Activated naive CD8-positive, alpha-beta T cell treated with anti-CD3 and anti-CD28 coated beads, Interleukin-2, amount 50 U/mL, for 24 hours (primary cell): ENCODE measurements at places on chromosomes 7 and 10.

DNA sequence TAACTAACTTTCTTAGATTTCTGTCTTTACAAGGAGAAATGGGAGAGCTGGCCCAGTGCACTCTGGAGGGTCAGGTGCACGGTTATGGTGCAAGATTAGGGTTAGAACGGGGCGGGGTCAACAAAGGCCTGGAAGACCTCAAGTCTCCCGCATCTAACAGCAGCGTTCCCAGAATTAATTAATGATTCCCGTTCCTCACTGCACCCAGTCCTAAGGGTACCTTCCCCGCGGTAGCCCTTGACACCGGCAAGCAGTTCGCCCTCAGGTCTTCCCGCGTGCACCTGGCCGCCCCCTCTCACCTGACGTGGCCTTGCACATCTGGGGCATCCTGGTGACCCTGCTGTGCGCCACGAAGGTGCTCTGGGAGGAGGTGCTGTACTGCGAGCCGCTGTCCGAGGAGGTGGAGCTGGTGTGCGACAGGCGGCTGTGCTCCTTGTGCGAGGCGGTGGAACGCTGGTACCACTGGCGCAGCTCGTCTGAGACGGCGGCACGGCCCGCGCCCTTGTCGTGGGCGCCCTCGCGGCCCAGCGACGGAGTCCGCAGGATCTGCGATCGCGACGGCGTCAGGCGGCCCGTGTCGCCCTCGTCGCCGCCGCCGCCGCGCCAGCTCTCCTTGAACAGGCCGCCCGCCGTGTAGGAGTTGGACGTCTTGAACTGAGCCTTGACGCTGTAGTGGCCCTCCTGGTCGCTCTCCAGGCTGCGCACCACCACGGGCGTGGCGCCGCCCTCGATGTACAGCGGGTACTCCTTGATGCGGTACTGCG is 69.8 kb downstream of the PRPF18 start:
- DNase-seq: no peak

- DNase-seq: no peak
Observed at GRCh38 chr7:17560516-17560915, 262.1 kb downstream of the AHR start.

DNA sequence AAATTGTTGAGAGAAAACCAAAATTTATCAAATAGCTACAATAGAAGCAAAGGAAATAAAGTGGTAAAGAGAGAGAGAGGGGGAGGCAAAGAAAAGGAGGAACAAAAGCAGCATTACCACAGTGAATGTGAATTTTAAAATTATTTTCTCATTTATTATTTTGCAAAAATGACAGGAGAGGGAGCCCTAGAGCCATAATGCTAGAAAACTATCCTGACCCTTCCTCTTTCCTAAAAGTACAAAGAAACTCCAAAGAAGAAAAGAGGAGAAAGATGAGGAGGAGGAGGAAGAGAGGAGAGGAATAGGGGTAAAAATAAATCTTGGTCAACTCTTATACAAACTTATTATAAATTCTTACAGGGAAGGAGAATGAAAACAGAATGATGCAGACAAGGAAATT is 921.5 kb downstream of the NRG3 start:
- DNase-seq: no peak

GRCh38 chr10:102003541-102003940 is 52.4 kb downstream of the ARMH3 start:
- DNase-seq: no peak

GRCh38 chr10:100742076-100742771 is 3.2 kb upstream of the PAX2 start:
- no peak for DNase-seq

GRCh38 chr7:142581341-142581740 is 167.9 kb upstream of the PRSS1 start:
- no peak for DNase-seq

GRCh38 chr10:128884496-128885072 is 582.5 kb upstream of the MGMT start:
- DNase-seq: no peak

DNA sequence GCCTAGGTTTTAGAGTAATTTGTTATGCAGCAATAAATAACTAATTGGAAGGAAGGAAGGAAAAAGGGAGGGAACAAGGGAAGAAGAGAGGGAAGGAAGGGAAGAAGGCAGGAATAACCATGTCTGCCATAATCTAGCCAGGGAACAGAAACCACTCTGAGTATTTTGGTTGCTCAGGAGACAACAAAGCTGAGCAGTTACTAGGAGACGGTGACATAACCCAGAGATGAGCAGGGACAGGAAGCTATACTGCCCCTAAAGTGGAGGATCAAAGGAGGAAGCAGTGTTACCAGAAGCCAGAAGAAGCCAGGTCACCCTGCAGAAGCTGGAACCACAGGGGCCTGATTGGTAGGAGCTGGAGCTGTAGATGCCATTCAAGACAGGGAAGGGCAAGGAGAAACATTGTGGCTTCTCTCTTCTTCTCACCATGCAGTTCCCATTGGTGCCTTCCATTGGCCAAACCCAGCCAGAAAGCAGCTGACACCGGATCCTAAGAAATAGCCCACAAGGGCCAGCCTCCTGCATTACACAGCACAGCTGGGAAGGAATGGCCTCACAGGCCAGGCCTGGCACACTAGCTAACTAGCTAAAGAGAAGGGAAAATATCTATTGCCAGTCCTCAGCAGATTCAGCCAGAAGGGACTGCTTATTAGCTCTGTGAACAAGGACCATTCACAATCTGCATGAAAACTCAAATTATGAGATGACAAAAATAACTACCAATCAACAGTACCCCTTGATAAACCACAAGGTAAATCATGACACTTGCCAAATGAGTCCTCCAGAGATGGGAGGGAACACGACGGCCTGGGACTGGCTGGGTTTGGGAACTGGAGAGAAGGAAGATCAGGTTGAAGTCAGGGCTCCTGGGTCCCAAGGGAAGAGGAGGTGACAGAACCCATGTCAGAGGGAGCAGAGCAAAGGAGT is 184.5 kb upstream of the NFE2L3 start:
- no peak for DNase-seq

GRCh38 chr10:46547541-46548497 is 8.6 kb downstream of the GPRIN2 start:
- no peak for DNase-seq

DNA sequence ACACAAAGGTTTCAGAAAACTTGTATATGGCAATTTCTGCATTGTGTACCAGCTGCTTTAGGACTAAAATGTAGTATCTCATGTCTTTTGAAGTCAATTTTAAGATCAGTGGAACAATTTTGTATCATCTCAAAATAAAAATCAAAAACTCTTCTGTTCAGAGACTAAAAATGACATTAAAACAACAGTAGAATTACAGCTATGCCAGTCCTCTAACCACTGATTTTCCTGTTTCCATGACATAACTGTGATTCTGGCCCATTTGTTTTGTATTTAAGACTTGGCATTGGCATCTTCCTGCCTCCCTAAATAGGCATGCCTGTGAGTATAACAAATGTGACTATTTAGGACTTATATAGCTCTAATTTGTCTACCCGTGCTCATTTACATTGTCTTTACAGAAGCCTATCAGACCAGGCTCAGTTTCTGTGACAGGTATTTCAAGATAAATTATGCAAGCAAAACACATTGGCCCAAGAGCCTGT is 29.1 kb upstream of the VPS41 start:
- DNase-seq: no peak

DNA sequence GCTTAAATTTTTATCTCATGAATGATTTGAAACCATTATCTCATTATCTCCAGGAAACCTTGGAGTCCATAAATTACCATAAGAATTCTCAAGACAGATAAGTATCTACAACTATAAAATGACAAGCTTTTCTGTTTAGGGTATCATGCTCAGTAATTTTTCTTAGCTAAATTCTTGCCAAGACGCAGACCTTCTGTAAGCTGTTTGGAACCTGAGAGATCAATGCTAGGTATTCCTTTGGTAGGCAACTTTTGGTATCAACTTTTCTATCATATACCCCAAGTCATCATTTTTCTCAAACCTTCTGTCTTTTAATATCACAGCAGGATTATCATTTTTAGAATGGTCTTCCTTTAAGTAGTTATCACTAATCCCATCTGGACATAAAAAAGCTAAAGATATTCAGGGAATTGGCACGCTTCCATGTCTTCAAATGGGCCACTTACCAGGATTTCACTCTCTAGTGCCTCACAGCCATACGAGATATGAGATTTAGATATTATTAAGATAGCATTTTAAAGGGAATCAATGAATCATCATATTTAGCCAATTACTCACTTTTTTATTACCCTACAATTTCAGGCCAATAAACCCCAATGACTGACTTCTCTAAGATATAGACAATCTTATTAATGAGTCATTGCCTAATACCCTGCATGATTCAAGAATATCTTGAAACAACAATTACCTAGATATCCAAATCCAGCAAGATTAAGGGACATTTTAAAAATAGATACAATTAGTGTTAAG is 544.1 kb downstream of the HTR7 start:
- DNase-seq: no peak

DNA sequence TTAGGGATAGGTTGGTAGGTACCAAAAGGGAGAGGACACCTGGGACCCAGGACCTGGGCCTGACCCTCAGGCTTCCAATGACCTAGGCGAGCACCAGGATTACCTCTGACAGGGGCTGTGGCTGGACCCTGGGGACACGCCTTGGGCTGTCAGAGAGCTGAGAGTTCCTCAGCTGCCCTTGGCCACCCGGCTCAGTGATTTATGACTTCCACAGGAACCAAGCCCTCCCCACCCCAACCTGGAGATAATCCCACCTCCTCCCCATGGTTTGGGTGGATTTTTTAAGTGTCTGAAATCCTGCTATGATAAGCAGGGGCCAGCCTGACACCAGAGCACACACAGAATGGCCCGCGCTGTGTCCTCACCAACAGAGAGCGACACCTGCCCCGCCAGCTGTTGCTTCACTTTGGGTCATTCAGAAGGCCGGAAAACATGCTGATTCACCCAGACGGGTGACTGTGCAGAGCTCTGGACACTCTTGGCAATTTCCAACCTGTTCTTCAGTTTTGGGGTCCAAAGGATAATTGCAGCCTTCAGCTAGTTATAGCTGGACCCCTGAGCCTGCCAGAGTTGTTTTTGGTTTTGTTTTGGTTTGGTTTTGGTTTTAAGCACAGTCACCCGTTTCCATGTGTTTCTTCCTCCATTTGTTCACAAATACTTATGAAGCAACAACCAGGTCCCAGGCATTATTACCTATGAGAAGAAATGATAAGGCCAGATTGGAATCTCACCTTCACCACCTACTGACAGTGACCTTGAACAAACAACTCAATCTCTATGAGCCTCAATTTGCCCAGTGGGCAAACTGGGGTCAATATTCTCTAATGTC is 78.2 kb downstream of the RAB11FIP2 start:
- DNase-seq: no peak

GRCh38 chr10:131145756-131146155 is 165.8 kb downstream of the TCERG1L start:
- no peak for DNase-seq

DNA sequence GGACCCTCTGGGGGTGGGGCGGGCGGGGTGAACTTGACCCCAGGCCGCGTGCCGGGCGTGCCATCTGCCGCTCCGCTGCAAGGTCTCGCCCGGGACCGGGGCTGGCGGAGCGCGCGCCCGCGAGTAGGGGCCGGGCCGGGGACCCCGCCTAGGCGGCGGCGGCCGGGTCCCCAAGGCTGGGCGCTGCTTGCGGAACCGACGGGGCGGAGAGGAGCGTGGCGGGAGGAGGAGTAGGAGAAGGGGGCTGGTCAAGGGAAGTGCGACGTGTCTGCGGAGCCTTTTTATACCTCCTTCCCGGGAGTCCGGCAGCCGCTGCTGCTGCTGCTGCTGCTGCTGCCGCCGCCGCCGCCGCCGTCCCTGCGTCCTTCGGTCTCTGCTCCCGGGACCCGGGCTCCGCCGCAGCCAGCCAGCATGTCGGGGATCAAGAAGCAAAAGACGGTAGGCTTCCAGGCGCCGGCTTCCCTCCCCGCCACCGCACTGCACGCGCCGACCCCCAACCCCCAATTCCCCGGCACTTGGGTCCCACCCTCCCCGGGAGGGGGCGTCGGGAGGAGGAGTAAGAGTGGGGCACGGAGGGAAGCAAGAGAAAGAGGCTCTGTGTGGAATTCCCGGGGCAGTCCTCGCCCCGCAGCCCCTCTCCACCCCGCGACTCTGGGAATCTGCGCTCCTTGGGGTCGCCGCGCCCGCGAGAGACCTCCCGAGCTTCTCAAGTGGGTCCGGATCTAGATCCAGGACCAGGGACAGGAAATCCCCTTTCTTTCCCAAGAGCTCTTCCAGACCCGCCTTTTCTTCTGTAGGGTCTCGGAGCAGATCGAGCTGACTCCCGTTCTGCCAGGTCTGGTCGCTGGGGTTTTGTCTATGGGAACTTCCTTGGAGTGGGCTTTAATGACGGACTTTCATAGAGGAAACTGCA is at the start of gene PAPSS2:
TSS of gene PAPSS2 (plus strand) at position 308 of the 913 bp plus-strand sequence. CDS start at position 412, 104 bp downstream.
- DNase-seq: peak; percentile 31

- no peak for DNase-seq
Observed at GRCh38 chr10:69428165-69428564, 11.4 kb upstream of the TACR2 start.

DNA sequence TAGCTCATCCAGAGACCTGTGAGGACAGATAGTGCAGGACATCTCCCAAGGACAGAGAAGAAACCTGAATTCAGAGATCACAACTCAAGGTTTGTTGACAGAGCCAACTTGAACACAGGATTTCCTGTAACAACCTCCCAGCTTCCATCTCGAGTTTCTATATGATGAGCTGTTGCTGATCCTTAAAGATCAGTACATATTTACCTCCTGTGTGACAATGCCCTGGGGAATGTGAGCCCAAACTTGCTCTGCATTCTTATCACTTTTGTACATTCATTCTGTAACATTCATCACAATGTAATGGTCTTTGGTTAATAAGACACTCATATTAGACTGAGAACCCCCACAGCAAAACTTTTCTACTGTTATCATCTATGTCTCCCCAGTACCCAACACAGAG is 468.6 kb downstream of the XPNPEP1 start:
- no peak for DNase-seq

DNA sequence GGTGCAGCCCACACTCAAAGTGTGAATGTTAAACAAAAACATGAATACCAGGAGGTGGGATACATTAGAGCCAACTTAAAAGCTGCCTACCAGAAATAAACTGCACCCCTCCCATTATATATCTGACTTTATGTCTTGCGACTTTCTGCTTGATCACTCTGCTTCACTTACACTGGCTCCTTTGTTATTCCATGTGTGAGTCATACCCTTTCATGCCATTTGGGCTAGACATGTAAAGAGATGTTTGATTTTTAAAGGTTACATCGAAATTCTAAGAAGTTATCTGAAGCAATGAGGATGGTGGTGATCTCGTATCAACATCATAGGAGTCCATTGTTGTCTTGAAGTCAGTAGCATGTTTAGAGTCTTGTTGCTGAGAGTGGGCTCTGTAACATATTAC is 31.6 kb upstream of the ETV1 start:
- no peak for DNase-seq

GRCh38 chr7:17530741-17531421 is 232.4 kb downstream of the AHR start:
- DNase-seq: no peak

GRCh38 chr10:132477398-132478340 is 59.9 kb upstream of the INPP5A start:
- no peak for DNase-seq

GRCh38 chr7:138625084-138625848 is 75.9 kb downstream of the SVOPL start:
- no peak for DNase-seq

DNA sequence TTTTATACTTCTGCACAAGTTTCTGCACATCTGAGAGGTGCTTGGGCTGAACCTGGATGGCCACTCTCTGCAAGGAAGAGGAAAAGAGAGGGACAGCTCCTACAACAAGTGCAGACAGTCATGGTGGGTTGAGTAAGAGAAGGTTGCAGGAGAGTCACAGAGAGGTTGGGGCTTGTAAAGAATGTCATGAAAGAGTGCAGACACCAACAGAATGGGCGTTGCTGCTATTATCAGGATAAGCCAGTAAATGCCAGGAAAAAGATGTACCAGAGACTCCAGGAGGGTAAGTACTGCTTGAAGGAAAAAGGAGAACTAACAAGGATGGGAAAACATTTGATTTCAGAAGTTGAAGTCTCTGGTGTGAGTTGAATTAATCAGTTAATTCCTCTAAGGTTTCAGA is 77.8 kb upstream of the NRP1 start:
- no peak for DNase-seq
